H7 (cell line): ENCODE measurements at places on chromosomes 4 and X. TPM values are rescaled to one million over a fixed set of nuclear protein-coding genes. Genes with fewer than 3 reads are reported as not detected.

The SPANXD gene
- total RNA-seq = not detected in 2 replicates

The CT45A9 gene
- not detected in 2 replicates for total RNA-seq

The SOX3 gene
- 3.9 and 6.8 TPM in 2 replicates for total RNA-seq

The FMR1NB gene
- not detected in 2 replicates for total RNA-seq

The TCP11X2 gene
- total RNA-seq = 0.07 and 0.35 TPM in 2 replicates

The NXF3 gene
- 1.1 TPM in 1 of 2 replicates, not detected in the other for total RNA-seq

The MAP3K15 gene
- total RNA-seq = 2.3 and 3.0 TPM in 2 replicates

The GLRA2 gene
- total RNA-seq = not detected in 2 replicates

The PRRG1 gene
- total RNA-seq = 9.1 and 16.4 TPM in 2 replicates

- DNase-seq = no peak
Measured at GRCh38 chr4:107890779-107891178, 40.6 kb upstream of the CYP2U1 start.

GRCh38 chr4:109011241-109012026, 248.6 kb upstream of the ETNPPL start:
- DNase-seq = no peak

GRCh38 chr4:37908488-37909331, 17.8 kb downstream of the TBC1D1 start:
- DNase-seq = no peak

- DNase-seq = no peak
Measured at GRCh38 chrX:17390419-17390850, 15.4 kb downstream of the NHS start.

DNA sequence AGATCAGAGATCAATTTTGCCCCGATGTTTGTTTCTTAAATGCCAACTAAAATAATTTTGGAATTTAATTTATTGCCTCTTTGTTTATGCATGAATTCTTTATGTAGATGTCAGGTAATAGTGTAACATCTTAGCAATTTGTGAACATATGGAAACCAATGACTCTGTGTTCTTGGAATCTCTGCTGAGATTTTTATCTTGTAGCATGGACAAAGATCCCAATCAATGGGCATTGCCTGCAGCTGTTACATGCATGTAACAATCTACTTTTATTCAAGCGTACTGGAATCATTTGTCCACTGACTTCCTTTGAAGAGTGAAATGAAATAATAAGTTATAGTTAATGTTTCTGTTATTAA, 61.6 kb upstream of the ARSJ start:
- DNase-seq = no peak

GRCh38 chr4:165294907-165295306, 32.6 kb upstream of the MSMO1 start:
- no peak for DNase-seq

GRCh38 chrX:149699761-149700160, 12.1 kb upstream of the MAGEA11 start:
- DNase-seq = no peak

- DNase-seq = no peak
Measured at GRCh38 chr4:109548655-109549054, 11.4 kb upstream of the MCUB start.

DNA sequence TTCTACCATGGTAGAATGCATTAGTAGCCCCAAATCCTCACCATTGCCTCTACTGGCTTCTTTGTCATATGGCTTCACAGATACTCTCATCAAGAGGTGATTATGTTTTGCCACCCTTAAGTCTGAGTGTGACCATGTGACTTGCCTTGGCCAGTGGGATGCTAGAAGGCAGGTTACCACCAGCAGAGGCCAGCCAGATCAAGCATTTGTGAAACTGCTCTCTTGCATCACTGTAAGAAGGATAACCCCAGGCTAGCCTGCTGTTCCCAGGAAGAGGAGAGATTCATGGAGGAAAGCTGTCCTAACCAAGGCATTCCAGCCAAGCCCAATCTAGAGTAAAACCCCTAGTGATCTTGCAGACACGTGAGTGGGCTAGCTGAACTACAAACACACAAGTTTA, 46.8 kb downstream of the USP46 start:
- no peak for DNase-seq

- DNase-seq = no peak
Measured at GRCh38 chrX:68462653-68463052, 29.4 kb upstream of the OPHN1 start.

DNA sequence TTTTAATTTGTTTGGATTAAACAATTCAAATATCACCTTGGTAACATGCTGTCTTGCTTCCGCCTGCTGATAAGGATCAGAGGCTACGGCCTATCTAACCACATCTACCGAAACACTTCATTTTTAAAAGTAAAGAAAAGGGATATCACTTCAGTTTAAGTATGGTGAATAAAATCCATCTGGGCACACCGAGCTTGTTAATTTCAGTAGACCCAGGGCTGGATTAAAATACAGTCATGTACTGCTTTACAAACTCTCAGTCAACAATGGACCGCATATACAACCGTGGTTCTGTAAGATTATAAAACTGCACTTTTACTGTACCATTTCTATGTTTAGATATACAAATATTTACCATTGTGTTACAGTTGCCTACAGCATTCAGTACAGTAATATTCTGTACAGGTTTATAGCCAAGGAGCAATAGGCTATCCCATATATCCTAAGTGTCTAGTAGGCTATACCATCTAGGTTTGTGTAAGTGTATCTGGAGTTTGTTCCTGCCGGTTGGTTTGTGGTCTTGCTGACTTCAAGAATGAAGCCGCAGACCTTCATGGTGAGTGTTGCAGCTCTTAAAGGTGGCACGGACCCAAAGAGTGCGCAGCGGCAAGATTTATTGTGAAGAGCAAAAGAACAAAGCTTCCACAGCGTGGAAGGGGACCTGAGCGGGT, 40.0 kb downstream of the SEPTIN11 start:
- no peak for DNase-seq

GRCh38 chr4:174928575-174929253, 10.6 kb downstream of the ADAM29 start:
- no peak for DNase-seq

GRCh38 chr4:101853028-101853427, 62.5 kb downstream of the BANK1 start:
- DNase-seq = no peak

DNA sequence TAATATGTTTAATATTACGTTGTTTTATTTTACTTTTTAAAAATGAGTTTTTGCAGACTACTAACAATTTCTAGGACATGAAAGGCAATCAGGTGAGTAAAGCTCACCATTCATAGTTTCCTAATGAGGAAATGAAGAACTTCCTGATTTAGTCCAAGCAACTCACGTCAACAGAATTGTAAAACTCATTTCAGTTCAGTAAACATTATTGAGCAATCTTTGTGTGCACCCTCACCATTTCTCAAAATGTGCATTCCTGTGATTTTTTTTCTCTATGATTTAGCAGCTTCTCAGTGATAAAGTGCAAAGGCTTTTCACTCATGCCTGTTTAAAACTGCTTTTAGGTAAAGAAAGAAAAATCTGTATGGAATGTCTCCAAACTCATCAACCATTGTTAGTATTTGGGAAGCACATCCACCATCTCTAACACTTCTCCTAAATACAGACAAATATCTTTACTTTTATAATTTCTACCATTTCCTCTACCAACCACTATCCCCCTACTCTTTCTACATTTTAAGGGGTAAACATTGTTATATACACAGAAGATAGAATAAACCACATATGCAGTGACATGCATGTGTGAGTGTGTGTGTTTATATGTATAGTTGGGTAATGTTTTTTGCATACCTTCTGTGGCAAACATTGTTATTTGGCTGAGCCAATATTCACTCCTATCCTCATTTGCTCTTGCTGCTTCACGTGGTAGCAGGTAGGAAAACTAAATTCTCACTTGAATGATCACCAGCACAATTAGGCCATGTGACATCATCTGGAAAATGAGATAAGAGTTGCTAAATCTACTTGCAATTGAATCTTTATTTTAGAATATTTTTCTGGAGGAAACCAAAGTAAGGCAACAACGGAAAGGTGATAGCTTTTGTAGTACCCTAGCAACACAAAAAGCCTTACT, 54.7 kb upstream of the PRDM8 start:
- DNase-seq = no peak

DNA sequence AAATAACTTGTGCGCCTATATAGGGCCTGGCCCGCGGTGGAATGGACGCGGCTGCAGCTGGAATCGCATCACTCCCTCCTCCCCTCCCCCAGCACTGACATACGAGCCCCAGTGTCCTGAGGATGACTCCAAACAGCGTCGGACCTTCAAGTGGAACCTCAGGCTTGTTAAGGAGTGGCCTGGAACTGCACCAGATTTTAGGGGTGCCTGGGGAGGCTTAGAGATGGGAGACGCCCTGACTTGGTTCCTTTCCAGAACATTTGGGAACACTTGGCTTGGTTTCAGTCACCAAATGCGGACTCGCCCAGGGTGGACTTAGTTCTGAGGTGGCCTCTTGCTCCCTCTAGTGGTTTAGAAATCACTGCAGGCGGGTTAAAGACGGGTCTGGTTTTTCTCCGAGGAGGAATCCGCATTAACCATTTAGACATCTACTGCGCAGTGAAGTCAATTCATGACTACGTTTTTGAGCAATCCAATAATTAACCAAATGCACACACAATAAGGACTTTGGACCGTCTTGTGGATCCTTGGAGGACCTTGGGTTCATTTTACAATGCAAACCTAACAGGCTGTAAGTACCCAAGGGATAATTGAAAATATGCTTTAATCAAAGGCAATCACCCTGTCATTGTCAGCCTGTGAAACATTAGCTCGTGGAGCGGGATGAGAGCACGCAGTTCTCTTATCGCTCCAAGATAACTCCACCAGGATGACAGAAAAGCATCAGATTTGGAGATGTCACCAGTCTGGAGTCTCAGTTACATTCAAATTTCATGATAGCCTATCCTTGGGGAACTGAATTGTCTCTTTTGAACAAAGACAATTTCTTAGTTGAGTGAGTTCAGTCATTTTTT, 11.2 kb upstream of the PDGFRA start:
- DNase-seq = peak; percentile 83

- DNase-seq = no peak
Measured at GRCh38 chrX:111008126-111008525, 87.9 kb upstream of the PAK3 start.
